Dermis microvascular lymphatic vessel endothelial cell (primary cell): ENCODE measurements at places on chromosomes 3 and 15. TPM values are rescaled to one million over a fixed set of nuclear protein-coding genes. Genes with fewer than 3 reads are reported as not detected.

Gene TPRG1
- total RNA-seq: under 0.01 and 0.13 TPM in 2 replicates

Gene LEKR1
- 0.25 and 0.26 TPM in 2 replicates for total RNA-seq

DNA sequence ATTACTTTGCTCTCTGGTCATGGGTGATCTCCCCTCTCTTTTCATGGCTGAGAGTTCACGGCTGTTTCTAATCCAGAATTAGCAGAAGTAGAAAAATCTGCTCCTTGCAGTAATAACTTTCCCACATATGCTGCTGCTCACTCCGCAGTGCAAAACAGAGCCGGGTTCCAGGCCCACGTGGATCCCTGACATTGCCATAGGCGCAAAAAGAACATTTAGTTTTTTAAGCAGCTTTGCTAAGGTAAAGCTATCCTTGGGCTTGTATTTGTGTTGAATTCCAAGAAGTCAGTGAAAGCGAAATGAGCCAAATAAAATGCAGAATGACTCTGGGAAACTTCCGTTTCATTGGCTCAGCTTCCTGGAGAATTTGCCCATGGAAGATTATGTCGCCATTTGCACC is 633.7 kb upstream of the SUCLG2 start:
- DNase-seq: no peak

- DNase-seq: no peak
Observed at GRCh38 chr15:49492830-49493229, 69.8 kb downstream of the FGF7 start.

- DNase-seq: no peak
Observed at GRCh38 chr15:101122266-101122665, 129.6 kb downstream of the CHSY1 start.

DNA sequence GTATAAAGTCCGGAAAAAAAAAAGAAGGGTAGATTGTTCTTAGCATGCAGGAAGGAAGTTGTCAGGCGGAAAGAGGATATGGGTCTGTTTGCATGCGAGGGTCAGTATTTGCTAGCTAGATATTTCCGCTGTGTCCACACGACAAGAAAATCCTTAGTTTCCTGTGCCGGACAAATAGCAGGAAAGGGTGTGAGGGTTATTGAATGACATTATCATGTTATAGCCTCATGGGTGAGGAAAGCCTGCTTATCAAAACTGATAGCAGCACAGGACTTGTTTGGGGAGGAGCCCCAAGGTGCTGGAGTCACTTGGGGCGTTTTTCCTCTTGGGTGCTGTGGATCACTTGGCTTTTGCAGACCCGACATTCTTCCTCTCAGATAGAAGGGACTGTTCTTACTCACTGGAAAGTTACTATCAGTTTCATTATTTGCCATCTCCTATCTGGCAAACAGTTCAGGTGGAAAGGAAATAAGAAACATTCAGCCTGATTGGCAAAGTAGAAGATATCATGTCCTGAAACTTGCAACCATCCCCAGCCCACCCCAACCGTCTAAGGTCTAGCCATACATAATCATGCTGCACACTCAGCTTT is 127.2 kb upstream of the DPH6 start:
- peak; percentile 91 for DNase-seq

Gene FBLN2
- 2.7 and 10.4 TPM in 2 replicates for total RNA-seq

- DNase-seq: no peak
Observed at GRCh38 chr3:64621726-64622395, 65.9 kb downstream of the ADAMTS9 start.

GRCh38 chr3:5312290-5312689 is 124.8 kb downstream of the EDEM1 start:
- DNase-seq: no peak

Gene CCK
- not detected in 2 replicates for total RNA-seq

Gene CNTN3
- total RNA-seq: not detected in 2 replicates

Gene CASR
- not detected in 2 replicates for total RNA-seq

GRCh38 chr3:163601426-163601825 is 1476.9 kb downstream of the SI start:
- no peak for DNase-seq

DNA sequence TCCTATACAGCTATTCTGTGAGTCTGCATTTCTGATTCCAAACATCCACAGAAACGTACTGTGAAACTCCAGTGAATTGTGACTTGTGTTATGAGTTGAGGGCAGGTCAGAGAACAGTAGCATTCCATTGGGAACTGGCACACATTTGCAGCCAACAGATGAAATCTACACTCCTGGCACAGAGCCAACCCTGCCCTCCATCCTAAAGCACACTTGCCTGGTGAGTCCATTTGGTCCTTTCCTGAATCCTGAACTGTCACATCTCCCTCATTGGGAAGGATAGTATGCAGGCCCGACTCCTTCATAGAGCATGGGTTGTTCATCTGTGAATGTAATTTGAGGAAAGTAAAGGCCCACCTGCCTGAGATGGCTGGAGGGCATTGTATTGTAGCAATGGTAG is 314.3 kb upstream of the RASGRP1 start:
- DNase-seq: no peak

Gene COL6A5
- not detected in 2 replicates for total RNA-seq

Gene CADPS
- not detected in 2 replicates for total RNA-seq

Gene VEPH1
- 5.3 and 9.5 TPM in 2 replicates for total RNA-seq

DNA sequence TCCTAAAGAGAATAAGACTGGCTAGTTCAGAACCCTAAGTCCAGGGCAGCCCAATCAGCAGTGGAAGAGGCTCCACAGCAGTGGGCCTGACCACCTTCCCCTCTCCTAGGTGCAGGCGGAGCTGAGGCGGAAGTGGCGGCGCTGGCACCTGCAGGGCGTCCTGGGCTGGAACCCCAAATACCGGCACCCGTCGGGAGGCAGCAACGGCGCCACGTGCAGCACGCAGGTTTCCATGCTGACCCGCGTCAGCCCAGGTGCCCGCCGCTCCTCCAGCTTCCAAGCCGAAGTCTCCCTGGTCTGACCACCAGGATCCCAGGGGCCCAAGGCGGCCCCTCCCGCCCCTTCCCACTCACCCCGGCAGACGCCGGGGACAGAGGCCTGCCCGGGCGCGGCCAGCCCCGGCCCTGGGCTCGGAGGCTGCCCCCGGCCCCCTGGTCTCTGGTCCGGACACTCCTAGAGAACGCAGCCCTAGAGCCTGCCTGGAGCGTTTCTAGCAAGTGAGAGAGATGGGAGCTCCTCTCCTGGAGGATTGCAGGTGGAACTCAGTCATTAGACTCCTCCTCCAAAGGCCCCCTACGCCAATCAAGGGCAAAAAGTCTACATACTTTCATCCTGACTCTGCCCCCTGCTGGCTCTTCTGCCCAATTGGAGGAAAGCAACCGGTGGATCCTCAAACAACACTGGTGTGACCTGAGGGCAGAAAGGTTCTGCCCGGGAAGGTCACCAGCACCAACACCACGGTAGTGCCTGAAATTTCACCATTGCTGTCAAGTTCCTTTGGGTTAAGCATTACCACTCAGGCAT is 33.7 kb downstream of the VIPR1 start:
- peak; percentile 36 for DNase-seq

Gene SERPINI2
- not detected in 2 replicates for total RNA-seq

- DNase-seq: no peak
Observed at GRCh38 chr3:181881749-181882148, 170.0 kb downstream of the SOX2 start.

Gene GRIP2
- total RNA-seq: not detected in 2 replicates

GRCh38 chr3:4665197-4665596 is 172.0 kb downstream of the ITPR1 start:
- DNase-seq: no peak

DNA sequence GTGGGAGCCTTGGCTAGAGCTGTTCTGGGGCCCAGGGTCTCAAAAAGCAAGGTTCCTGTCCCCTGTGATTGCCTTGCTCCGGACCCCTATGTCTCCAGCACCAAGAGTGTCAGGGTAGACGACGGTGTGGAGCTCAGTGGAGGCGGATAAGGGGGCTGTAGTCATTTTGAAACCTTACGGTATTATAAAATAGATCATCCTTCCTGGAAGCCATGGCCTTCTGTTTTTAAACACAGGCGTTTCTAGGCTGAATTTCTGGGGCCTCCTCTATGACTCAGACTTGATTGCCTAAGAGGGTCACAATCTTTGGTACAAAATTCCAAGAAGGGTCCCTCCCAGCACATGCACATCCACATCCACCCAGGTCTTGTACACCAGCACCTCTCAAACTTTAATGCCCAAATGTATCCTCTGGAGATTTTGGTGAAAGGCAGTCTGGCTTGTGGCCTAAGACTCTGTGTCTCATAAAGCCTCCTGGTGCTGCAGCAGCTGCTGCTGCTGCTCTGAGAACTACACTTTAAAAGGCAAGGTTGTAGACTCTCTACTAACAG is 70.5 kb upstream of the XCR1 start:
- DNase-seq: no peak

Gene PCYT1A
- total RNA-seq: 48.7 and 48.8 TPM in 2 replicates

Gene FHIT
- 0.51 and 2.0 TPM in 2 replicates for total RNA-seq

Gene TUSC2
- 20.7 and 22.3 TPM in 2 replicates for total RNA-seq

GRCh38 chr3:190444006-190444405 is 5.7 kb downstream of the TMEM207 start:
- no peak for DNase-seq

Gene ALDH1A3
- 6.3 and 33.9 TPM in 2 replicates for total RNA-seq
